Stimulated activated CD4-positive, alpha-beta T cell treated with anti-CD3 and anti-CD28 coated beads, Interleukin-1b, Interleukin-23, amount 100 ng/mL, for 24 hours (primary cell): ENCODE measurements at places on chromosomes 16 and 17.

GRCh38 chr17:64327201-64327930 lies 63.3 kb downstream of the PECAM1 start:
- no peak for DNase-seq

DNA sequence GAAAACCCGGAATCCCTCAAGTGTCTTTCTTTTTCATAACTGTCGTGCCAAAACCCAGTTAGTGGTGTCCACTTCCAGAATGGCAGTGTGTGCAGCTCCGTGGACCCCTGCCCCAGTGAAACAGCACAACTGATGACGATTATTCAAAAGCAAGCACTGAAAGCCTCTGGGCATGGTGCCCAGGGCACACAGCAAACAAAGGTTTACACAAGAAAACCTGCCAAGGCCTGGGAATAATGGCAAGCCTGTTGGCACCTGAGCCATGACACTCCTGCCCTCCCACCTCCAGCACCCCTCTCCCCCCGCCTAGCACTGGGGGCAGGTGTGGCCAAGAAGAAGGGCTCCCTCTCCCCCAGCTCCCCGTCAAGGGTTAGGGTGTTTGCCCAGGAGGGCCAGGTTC lies 2.8 kb downstream of the PKMYT1 start:
- no peak for DNase-seq

DNA sequence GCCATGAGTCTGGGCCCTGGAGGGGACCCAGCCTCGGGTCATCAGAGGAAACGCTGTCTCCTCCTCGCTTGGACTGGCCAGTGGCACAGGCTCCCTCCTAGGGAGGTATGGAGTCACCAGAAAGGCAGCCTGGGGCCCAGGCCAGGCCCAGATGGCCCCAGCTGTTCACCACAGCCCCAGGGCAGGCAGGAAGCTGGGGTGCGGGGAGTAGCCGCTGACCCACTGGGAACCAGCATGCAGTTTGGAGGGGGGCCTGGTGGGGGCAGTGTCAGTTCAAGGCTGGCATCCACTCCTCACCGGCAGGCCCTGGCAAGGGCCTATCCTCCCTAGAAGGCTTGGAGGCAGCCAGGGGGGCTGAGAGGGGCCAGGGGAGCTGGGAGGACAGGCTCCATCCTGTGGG lies 48.8 kb downstream of the SDK2 start:
- no peak for DNase-seq

- no peak for DNase-seq
These were observed 2.8 kb downstream of the PIP4K2B start for GRCh38 chr17:38796451-38797157.

GRCh38 chr17:21028192-21028591 lies 14.6 kb downstream of the USP22 start:
- no peak for DNase-seq

DNA sequence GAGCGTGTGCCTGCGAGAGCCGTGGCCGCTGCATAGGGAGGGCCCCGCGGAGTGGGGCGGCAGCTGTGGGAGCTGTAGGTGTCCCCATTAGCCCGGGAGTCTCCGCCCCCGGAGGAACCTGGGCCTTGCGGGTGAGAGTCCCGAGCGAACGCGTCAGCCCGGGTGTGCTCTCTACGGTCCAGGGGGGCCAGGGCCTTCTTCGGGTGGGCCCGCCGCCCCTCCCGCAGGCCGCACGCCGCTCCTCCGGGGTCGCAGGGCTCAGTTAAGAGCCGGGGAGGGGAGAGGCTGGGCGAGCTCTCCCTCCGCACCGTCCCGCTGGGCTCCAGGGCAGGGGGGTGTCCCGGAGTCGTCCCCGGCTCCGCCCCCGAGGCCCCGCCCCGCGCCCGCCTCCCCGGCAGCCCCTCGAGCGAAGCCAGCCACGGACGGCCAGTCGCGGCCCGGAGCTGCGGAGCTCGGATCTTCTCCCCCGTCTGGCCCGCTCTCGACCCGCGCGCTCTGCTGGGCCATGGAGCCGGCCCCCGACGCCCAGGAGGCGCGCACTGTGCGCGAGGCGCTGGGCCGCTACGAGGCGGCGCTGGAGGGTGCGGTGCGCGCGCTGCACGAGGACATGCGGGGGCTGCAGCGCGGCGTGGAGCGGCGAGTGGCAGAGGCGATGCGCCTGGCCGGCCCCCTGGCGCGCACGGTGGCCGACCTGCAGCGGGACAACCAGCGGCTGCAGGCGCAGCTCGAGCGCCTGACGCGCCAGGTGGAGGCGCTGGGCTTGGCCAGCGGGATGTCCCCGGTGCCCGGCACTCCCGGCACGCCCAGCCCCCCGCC lies at the start of gene SMTNL2:
Gene SMTNL2, plus strand, starts transcription at position 429 of the 816 bp plus-strand sequence. Its CDS starts 77 bp downstream, at position 506.
- DNase-seq, result no peak

DNA sequence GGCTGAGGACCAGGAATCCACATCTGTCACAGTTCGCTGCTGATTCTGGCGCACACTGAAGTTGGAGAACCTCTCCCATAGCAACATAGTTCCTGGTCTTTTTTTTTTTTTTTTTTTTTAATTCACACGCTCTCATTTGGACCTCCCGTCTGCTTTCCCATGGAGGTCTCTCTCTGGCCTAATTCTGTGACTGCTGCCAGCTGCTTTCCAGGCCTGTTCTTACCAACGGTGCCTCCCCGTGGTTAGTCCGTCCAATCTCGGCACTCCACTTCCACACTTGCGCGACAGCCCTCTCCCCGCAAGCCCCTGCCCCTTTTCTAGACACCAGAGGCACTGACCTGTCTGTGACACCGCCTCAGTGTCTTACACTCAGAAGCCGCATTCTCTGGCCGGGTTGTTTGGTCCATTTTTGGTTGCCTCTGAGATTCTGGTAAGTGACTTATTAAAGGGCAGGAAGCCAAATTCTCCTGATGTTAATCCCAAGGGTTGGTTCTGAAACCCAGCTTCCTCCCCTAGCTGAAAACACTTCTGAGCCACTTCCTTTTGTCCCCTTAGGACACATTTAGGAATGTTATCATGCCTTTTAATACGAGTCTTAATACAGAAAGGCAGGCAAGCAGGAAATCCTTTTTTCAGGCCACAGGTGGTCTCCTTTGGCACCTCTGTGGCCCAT lies 1.1 kb upstream of the AKTIP start:
- no peak for DNase-seq

DNA sequence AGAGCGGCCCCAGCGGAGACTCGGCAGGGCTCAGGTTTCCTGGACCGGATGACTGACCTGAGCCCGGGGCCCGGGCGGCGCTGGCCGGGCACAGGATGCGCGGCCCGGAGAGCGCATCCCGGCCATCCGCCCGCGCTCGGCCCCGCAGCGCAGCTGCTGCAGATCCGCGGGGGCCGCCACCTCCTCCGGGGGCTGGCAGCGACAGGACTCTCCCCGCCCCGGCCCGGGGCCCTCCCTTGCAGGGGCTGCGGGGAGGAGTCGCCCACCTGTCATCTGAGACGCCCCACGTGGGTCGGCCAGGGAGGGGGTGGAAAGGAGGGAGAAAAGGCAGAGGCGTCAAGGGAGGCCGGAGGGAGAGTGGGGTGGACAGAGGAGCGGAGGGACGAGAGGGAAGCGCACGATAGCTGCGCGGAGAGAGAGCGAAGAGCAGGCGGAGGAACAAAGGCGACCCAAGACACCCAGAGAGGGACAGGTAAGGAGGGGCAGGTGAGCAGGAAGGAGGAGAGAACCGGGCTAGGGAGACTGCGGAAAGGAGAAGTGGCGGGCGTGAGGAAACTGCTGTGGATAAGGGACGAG lies 471 bp upstream of the PRKAR1A start:
- peak; percentile 40 for DNase-seq

- no peak for DNase-seq
These were observed 365.4 kb downstream of the XYLT1 start for GRCh38 chr16:17105239-17105797.

- DNase-seq, result no peak
These were observed 62.5 kb downstream of the JPH3 start for GRCh38 chr16:87664792-87665191.

GRCh38 chr17:39151943-39152818 lies 744 bp upstream of the PLXDC1 start:
- DNase-seq, result no peak

DNA sequence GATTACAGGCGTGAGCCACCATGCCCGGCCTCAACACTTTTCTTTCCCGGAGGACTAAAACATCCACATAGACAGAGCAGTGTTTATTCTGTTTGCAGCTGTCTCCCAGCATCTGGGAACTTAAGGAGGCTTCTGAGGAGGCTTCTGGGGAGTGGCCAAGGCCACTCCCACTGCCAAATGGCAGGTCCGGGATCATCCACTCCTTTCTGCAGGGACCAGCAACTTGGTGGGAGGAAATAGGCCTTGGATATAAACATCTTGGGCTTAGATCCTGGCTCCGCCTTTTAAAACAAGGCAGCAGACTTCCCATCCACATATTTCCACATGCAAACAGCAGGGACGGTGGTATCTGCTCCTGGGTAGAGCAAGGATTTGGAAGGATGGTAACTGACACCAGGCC lies 14.1 kb upstream of the SPATA32 start:
- DNase-seq, result no peak

- DNase-seq, result no peak
These were observed 17.1 kb upstream of the CORO1A start for GRCh38 chr16:30166202-30166902.

DNA sequence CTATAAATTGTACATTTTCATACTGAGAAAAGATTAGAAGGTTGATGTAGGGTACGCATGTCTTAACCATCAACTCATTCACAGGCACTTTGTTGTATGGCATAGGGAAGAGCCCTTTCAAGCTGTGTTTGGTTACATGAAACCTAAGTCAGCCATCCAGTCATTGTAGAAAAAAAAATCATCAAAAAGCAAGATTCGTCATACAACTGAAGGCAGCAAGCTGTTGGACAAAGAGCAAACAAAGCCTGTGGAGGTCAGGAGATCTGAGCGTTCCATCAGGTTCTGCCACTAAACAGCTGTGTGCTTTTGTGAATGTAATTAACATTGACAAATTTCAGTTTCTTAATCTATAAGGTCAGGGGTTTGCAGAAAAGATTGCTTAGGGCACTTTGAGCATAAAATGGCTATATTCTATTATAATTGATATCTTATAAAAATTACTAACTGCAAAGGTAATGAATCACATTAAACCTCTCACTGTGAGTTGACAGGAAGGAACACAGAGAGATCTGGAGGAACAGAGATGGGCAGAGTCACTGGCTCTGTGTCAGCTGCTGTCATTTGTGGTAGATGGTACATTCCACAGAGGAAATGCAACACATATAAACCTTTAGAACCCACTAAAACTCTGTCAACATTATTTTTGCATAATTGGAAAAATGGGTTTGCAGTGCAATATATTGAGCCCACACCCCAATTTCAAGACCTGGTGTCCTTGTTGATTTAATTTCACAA lies 66.3 kb upstream of the MYOCD start:
- no peak for DNase-seq

- peak; percentile 49 for DNase-seq
These were observed 10.6 kb upstream of the TERF2 start for GRCh38 chr16:69396187-69397061.

DNA sequence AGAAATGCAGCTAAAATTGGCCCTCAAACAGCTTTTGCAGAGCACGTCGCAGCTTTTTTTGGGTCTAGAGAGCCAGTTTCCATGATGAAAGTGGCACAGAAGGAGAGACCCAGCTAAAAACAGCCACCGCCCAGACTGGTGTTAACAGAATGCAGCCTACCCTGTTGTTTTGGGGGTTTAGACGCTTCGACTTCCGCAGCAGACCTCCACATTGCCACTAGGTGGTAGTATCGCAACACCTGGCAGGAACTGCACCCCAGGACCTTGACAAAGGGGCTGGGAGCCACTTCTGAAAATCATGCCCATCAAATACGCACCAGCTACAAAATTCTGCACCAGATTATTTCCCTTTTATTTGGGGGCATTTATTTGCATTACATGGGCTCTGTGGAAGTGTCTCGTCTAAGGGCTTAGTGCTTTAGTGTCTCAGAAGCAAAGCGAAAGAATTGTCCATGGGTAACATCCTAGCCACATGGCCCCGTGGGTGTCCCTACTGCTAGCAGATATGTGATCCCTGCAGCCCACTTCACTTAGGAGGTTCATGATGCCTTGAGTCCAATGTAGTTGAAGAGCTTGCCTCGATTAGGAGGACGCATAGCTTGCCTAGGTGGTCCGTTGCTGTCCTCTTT lies 167.1 kb downstream of the HAPSTR1 start:
- no peak for DNase-seq

DNA sequence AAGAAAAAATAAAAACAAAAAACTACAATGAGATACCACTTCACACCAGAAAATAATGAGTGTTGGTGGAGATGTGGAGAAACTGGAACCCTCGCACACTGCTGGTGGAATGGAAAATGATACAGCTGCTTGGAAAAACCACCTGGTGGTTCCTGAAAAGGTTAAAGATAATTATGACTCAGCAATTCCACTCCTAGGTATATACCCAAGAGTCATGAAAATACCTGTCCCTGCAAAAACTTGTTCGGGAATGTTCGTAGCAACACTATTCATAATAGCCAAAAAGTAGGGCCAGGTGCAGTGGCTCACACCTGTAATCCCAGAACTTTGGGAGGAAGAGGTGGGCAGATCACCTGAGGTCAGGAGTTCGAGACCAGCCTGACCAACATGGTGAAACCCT lies 8.1 kb upstream of the ITGAE start:
- DNase-seq, result no peak

DNA sequence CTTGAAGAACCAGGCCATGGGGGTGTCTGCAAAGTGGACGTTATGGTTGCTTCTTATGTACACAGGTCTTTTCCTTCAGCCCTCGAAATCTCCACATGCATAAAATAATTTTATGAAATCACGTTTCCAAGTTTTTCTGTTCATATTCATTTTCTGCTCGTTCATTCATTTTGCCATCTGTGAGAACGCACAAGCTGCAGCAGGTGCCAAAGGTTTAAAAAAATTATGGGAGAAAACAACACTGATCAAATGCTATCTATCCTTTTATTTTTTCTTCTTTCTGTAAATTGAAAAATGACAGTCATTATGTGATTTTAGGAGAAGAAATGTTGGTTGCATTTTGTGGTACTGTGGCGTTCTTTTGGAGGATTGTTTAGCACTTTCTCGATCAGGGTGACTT lies 15.5 kb downstream of the SPACA3 start:
- DNase-seq, result no peak

DNA sequence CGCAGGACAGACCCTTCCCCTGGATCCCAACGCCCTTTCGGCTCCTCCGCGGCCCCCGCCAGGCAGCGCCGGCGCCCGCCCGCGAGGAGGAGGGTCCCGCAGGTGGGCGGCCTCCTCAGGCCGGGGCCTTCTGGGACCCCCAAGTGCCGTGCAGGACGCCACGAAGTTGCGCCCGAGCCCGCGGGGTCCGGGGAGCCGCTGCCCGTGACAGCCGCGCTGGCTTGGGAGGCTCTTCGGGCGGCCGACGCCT lies 504 bp downstream of the ERN1 start:
- no peak for DNase-seq

GRCh38 chr17:66214884-66215528 lies 14.2 kb downstream of the APOH start:
- DNase-seq, result no peak

DNA sequence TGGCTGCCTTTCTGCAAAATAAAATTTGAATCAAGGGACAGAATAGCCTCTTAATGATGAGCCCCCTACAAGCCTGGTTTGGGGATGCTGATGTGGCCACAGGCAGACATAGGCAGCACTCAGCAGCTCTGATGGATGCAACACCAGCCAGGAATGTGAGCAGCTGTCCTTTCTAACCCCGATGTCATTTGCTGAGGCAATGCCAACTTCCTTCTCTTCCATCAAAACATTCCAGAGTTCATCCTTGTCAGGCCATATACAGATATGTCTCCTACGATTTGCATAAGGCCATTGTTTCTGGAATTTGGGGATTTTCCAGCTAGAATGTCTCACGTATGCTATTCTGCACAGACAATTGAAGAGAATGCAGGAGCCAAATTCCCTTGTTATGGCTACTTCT lies 52.1 kb upstream of the MYOCD start:
- no peak for DNase-seq
